Stimulated activated CD8-positive, alpha-beta memory T cell treated with anti-CD3 and anti-CD28 coated beads, Interleukin-4, amount 100 ng/mL, for 4 hours (primary cell): ENCODE measurements at places on chromosomes 1 and 21.

DNA sequence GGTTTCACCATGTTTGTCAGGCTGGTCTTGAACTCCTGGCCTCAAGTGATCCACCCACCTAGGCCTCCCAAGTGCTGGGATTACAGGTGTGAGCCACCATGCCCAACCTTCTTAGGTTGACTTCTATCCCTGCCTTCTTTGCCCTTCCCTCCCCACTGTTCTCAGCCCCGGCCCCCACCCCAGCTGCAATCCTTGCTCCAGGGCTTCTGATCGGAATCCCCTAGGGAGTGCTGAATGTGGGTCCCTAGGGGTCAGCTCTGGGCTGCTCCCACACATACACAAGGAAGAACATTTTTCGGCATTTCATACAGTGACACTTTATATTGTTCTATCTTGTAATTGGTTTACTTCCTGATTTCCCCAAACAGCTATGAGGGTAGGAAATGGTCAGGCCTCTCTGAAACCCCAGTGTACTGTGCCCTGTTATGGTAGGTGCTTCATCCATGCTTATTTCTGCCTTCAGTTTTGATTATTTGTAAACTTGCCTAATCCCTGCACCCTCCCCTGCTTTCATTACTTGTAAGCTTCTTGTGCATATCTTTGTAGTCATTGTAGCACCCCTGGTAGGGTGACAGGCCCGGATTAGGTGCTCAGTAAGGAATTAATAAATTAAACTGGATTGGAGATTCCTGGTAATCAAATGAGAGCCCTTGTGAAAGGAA, 5.8 kb upstream of the SRP9 start:
- DNase-seq, result no peak

- no peak for DNase-seq
Measured at GRCh38 chr1:145778146-145778540, 45.8 kb downstream of the RNF115 start.

- DNase-seq, result no peak
Measured at GRCh38 chr1:197471248-197471985, 203.4 kb downstream of the CRB1 start.

- no peak for DNase-seq
Measured at GRCh38 chr1:67939186-67939743, 106.0 kb upstream of the GNG12 start.

DNA sequence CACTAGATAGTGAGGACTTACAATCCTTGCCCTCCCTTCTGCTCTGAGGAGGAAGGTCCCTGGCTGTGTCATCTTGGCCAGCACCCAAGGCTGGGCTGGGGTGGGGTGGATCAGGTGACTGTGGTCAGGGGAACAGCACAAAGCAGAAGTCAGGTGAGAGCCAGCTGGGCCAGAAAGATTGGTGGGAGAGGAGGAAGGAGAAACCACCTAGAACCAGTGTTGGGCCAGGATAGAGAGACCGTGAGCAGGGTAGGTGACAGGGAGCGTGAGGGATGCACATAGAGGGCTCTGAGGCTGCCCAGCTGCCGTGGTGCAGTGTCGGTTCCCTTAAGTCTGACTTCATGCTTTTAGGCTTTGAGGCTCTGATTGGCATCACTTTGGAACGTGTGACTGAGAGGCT, 22.7 kb downstream of the NCF2 start:
- no peak for DNase-seq

DNA sequence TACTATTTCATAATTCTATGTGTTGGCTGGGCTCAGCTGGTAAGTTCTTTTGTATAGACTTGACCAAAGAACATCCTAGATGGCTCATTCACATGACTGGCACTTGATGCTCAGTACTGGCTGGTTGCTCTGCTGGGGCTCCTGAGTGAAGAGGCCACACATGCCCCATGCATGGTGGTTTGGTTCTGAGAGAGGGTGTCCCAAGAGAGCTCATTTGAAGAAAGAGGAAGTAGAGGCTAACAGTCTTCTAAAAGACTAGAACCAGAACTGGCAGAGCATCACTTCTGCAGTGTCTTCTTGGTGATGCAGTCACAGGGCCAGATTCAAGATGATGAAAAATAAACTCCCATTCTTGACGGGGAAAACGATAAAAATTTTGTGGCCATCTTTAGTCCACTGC, 5.2 kb upstream of the BACH1 start:
- DNase-seq, result no peak
